ENCODE measurements at places on chromosomes 3 and 15. TPM values are rescaled to one million over a fixed set of nuclear protein-coding genes. Genes with fewer than 3 reads are reported as not detected.

SLC25A38 gene
- 39.0 TPM for total RNA-seq

MORC1 gene
- total RNA-seq: not detected

ADGRG7 gene
- total RNA-seq: not detected

TTC21A gene
- 2.1 TPM for total RNA-seq

TM4SF1 gene
- total RNA-seq: 68.7 TPM

SLC22A13 gene
- 1.6 TPM for total RNA-seq

ESYT3 gene
- not detected for total RNA-seq

Data from epithelial cell of alveolus of lung (primary cell).